Heart right ventricle (tissue), 16 donors: ENCODE measurements at places on chromosomes 7 and 10.

- no peak for DNase-seq
Observed at GRCh38 chr7:35991511-35992232, 161.4 kb upstream of the EEPD1 start.

DNA sequence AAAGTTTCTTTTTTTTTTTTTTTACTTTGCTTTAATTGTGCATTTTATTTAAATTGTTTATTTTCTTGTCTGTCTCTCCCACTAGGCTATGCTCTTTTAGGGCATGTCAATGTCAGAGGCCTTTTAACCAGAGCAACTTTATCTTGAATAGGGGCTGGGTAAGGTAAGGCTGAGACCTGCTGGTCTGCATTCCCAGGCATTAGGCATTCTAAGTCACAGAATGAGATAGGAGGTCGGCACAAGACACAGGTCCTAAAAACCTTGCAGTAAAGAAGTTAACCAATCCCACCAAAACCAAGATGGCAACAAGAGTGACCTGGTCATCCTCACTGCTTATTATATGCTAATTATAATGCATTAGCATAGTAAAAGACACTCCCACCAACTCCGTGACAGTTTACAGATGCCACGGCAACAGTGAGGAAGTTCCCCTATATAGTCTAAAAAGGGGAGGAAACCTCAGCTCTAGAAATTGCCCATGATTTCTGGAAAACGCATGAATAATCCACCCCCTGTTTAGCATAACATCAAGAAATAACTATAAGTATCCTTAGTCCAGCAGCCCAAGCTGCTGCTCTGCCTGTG is 47.0 kb upstream of the FRMD4A start:
- no peak for DNase-seq

- no peak for DNase-seq
Observed at GRCh38 chr7:38658921-38659320, 27.7 kb upstream of the AMPH start.

- no peak for DNase-seq
Observed at GRCh38 chr7:139582671-139583155, 59.2 kb downstream of the CLEC2L start.

- no peak for DNase-seq
Observed at GRCh38 chr10:74234569-74234968, 83.5 kb downstream of the ADK start.

GRCh38 chr10:124983321-124983720 is 41.4 kb downstream of the ZRANB1 start:
- no peak for DNase-seq

DNA sequence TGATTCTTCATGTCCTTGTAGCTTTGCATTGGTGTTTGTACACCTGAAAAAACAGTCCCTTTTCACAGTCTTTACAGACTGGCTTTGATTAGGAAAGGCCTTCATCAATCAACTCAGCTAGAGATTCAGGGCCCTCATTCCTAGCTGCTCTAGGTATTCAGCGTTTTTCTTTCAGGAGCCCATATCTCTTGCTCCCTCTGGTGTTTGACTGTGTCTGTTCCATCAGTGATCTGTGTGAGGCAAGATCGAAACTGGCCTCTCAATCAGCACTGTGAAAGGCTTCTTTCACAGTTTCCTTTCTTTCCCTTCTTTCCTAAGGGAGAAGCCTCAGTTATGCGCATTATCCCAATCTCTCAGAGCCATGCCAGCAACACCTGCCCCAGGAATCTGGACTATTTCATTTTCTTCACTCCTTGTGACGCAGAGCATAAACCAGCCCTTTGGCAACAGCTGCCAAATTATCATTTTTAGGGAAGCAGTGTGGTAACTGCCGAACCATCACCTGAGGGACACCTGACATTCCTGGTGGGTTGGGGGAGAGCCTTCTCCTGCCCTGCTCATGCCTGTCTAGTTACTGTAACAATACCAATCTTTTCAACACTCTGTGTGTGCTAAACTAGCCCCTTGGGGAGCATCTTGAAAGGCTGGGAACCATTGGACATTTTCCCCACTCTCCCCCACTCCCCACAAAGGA is 75.7 kb upstream of the CCDC71L start:
- DNase-seq, result no peak

- DNase-seq, result no peak
Observed at GRCh38 chr7:111265394-111265793, 174.5 kb downstream of the LRRN3 start.

DNA sequence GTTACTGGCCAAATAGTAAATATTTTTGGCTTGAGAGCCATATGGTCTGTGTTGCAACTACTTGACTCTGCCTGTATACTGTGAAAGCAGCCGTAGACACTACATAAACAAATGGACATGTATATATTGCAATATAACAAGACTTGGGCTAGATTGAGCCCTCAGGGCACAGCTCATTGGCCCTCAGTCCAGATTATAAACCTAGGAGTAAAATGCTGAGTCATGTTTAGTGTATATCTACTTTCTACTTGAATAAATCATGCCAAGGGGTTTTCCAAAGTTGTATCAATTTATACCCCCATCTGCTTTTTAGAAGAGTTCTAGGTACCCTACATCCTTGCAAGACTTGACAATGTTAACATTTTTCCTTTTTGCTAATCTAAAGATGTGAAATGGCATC is 27.4 kb upstream of the POU6F2 start:
- no peak for DNase-seq

- no peak for DNase-seq
Observed at GRCh38 chr7:10940704-10941355, 32.8 kb upstream of the PHF14 start.

DNA sequence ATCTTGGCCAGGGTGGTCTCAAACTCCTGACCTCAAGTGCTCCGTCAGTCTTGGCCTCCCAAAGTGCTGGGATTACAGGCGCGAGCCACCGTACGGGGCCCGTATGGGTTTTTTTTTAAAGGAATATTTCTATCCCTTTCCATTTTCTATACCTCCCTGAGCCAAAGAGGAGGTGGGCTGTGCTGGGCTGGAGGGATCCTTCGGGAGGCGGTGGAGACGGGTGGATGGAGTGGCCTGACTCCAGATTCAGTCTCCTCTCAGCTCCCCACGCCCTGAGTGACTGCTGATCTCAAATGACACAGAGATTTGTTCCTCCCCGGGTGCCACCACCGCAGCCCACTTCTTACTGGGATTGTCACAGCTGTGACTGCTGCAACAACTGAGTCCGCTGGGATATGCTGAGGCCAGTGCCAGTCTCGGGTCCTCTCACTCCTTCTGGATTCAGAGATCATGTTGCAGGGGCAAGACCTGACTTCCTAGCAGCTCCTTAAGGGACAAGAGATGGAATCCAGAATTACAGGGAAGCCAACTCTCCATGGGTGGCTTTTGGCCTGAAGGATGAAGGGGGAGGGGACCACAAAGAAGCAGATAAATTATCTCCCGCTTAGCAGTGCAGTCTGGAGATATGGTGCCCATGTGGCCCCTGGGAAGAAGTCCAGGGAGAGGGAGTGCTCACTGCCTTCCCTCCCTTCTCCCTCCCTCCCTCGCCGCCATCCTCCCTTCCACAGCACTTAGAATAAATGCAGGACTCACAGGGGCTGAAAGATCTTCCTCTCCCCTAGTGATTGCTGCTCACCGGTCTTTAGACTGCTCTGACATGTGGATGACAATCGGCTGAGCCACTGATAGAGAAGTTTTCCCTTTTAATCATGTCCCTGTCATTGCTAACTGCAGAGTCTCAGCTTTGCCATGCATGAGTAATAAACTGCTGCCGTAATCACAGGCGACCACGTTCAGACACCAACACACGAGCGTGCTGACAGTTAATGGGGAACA is 14.3 kb downstream of the GALNT17 start:
- no peak for DNase-seq

DNA sequence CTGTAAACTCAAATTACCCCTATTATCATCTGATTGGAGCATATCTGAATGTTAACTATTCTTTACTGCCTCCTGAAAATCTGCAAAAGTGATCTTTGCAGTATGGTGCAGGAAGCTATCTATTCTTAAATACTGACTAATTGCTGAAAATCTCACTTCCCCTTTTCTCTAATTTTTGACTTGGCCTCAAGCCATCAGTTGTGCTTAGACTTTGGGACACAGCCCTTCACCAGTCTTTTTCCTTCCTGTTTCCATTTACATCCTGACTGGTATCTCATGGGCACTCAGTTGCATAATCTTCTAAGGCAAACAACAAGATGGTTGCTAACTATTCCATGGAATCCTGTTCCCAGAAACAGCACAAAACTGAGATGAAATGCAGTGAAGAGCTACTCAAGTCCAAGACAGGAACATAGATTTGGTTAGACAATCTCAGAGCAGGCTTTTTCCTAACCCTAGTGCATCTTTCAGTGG is 228.5 kb downstream of the SORCS1 start:
- no peak for DNase-seq

GRCh38 chr7:117690147-117690546 is 183.1 kb downstream of the CTTNBP2 start:
- no peak for DNase-seq

GRCh38 chr10:58856508-58857240 is 319.8 kb upstream of the PHYHIPL start:
- DNase-seq, result no peak

- DNase-seq, result no peak
Observed at GRCh38 chr10:3714531-3714930, 70.5 kb downstream of the KLF6 start.

DNA sequence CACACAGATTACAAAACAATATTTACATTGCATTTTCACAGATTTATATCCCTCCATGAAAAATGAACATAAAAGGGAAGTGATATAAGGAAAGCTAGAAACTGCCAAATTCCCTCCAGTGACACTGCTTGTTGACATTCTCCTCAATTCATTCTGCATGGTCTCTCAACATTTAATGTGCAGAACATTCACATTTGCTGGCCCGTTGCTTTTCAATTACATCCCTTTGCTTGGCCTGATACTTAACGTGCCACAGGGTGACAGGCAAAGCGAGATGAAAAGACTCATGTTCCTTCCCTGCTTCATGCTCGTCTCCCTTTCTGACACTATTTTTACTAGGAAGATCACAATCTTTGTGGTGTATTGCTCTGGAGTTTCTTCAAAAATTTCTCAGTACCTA is 1019.7 kb upstream of the LRRN3 start:
- no peak for DNase-seq

- no peak for DNase-seq
Observed at GRCh38 chr7:33650828-33651227, 254.5 kb upstream of the BMPER start.
